Right ventricle myocardium superior (tissue), 1 donor: ENCODE measurements at places on chromosomes 16 and 17. TPM values are rescaled to one million over a fixed set of nuclear protein-coding genes. Genes with fewer than 3 reads are reported as not detected.
A peak's percentile ranks its signal among the peaks of the same experiment; 100 is the strongest.

- no peak for DNase-seq
Measured at GRCh38 chr17:82666931-82667667, 18.9 kb upstream of the WDR45B start.

ATP6V0C gene
- 129 TPM for total RNA-seq

HIC1 gene
- 19.3 TPM for total RNA-seq

CYB5B gene
- 55.4 TPM for total RNA-seq

DNA sequence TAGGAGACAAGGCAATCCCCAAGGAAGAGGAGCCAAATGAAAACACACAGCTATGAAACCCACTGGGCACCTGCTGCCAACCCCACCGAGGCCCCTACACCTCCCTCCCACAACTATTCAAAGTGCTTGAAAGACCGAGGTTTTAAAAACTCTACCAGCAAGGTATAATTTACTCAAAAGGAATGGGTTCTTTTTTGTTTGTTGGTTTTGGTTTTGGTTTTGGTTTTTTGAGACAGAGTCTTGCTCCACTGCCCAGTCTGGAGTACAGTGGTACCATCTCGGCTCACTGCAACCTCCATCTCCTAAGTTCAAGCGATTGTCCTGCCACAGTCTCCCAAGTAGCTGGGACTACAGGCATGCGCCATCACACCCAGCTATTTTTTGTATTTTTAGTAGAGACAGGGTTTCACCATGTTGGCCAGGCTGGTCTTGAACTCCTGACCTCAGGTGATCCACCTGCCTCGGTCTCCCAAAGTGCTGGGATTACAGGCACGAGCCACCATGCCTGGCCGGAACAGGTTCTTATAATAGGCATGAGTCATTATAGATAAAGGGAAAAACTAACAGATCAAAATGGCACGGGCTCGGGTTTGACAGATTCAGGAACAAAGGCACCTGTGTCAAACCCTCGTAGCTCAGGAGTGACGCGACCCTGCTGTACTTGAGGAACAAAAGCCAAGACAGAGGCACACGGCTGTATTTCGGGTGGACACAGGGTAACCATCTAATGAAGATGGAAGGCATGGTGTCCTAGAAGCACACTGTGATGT lies 40.7 kb downstream of the COTL1 start:
- no peak for DNase-seq

- no peak for DNase-seq
Measured at GRCh38 chr16:1809281-1809801, 15.8 kb upstream of the IGFALS start.

DNA sequence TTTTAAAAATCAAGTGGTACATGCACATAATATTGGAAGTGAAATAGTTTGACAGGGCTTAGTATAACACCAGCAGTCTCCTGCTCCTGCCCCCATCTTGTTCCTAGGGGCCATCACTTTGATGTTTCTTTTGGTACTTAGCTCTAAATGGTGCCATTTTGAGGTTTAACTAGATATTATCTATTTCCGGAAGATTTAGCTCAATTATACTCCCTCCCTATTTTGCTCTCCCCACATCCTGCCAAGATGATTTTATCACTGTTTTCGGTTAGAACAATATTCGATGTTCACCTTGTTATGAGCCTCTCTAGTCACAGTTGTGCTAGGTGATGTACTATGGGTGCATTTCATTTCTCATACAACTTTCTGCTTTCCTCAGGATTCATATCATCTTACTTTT lies 20.0 kb upstream of the SLC35G3 start:
- no peak for DNase-seq

MYOCD gene
- 33.7 TPM for total RNA-seq

DNA sequence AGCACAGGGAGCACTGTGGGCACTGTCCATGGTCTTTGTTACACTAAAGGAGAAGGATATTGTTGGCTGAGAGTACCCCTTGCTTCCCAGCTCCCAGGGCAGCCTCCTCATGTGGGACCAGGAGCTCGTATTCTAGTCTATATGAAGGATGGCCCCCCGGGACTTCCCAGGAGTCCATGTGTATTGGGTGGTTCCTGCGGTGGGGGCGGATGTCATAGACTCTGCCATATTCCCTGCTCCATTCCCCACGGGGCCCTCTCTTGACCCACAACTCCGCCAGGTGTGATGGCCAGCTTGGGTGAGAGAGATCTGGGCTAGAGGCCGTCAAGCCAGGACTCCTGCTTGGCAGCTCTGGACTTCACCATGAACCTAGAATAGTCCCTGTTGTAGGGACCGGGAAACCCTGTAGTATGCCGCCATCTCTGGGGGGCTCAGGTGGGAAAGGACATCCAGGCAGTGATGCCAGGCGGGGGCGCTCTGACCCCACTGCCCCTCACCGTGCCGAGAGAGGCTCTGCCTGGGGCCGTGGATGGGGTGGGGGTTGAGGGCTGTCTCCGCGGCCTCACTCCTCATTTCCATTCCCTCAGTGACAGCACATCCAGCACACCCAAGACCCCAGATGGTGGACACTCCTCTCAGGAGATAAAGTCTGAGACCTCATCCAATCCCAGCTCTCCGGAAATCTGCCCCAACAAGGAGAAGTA lies 37.8 kb downstream of the OR1D5 start:
- no peak for DNase-seq

GRCh38 chr17:9792181-9792840 lies 919 bp upstream of the DHRS7C start:
- DNase-seq = no peak

DNA sequence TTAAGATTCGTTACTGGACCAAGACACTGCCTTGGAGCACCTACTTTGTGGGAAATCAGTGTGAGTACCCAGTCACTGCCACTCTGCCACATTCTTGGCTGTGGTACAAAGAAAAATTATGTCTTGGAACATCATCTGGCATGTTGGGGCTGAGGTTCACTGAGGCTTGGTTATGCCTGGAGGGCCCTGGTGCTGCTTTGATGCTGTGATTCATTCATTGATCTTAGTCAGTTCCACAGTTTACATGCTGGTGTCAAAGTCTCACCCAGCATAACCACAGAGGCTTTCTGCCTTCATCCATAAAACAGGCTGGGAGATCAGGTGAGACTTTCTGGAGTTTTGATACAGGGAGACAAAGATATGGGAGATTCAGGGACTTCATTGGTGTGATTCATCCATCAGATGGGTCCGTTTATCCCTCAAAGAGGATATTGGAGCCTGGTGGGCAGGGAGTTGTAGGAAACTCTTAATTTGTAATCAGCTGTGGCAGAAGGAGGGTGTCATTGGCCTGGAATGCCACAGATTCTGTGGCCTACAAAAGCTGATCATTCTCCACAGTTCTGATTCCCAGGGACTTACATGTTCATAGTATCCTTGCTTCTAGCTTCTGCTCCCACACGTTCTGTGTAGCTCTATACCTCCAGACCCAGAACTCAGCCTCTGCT lies 322.5 kb downstream of the PMP22 start:
- DNase-seq = no peak

GRCh38 chr16:10675216-10675615 lies 19.5 kb downstream of the TEKT5 start:
- no peak for DNase-seq

C17orf50 gene
- total RNA-seq = not detected

DNA sequence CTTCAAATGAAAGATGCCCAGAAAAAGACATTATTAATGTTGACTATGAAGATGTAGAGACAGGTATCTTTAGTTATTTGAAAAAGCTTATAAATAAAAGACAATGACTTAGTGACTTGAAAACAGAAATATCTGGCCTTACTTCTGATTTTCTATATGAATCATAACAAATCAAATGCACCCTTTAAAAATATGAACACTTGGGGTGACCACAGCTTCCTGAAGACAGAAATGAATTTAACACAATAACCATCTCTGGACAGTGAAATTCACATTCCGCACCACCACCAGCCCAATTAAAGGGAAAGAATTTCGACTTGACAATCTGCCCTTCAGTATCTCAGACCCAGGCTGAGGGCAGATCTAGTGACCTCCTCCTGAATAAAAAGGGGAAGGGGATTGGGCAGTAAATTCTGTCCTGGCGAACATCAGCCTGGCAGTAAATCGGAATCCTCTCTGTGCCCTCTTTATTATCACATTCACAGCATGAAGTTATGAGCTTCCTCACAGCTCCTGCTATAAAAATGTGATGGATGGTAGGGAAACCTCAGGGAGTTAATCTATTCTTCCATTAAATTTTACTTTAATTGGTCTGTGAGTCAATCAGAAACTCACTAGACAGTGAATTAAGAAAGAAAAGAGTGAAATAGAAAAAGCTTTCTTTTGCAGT lies 131.5 kb downstream of the SNX11 start:
- no peak for DNase-seq

SLFN11 gene
- 16.8 TPM for total RNA-seq

DNA sequence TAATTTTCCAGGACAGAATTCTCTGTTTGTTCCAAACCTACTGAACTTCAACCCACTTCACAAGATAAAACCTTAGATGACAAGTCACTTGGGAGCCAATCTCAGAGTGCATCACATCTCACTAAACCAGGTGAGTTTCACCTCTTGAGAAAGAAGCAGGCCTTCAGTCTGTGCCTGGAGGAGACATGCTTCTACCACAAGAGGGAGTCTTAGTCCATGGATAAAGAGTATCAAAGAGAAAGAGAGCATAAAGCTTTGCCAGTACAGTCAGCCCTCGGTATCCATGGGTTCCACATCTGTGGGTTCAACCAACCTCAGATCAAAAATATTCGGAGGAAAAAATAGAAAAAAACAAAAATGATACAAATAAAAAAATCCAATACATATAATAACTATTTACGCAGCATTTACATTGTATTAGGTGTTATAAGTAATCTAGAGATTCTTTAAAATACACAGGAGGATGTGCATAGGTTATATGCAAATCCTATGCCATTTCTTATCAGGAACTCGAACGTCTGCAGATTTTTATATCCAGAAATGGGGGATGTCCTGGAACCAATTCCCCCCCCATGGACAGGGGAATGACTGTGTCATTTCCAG lies 37.7 kb downstream of the DUSP14 start:
- no peak for DNase-seq

GRCh38 chr17:61412860-61413660 lies 13.4 kb downstream of the TBX2 start:
- peak; percentile 39 for DNase-seq

GRCh38 chr16:85991425-85991824 lies 92.5 kb downstream of the IRF8 start:
- no peak for DNase-seq

SYNGR2 gene
- 99.8 TPM for total RNA-seq

DNA sequence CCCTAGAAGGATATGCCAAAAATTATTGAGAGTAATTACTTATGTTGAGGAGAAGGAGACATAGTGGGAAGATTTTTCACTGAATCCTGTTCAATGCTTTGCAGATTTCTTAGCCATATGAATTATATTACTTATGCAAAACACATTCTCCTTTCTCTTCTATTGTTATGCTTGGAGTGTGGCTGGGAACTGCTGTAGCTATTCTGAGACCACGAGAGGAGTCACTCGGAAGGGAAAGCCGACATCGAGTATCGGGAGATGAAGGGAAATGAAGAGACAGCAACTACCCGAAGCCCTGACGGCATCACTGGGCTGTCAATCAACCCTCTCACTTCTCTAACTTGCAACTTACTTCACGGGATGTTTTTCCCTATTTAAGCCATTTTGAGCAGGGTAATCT lies 39.6 kb downstream of the STX8 start:
- no peak for DNase-seq

DNA sequence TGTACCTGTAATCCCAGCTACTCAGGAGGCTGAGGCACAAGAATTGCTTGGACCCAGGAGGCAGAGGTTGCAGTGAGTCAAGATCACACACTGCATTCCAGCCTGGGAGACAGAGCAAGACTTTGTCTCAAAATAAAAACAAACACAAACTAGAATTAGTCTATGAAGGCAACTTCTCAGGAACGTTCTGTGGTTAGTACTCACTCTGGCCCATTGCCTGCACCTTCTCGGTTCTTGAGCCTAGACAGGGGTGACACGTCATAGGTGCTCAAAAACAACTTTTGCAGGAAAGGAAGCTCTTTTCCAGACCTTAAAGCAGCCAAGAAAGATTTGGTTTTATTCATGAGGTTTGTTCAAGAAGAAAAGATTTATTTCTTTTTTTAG lies 22.3 kb upstream of the CNOT1 start:
- no peak for DNase-seq

GRCh38 chr17:75899353-75899752 lies 2.6 kb upstream of the TRIM65 start:
- no peak for DNase-seq

P2RX1 gene
- 0.08 TPM for total RNA-seq

GRCh38 chr16:29854520-29855100 lies 8.4 kb downstream of the CDIPT start:
- no peak for DNase-seq
